ENCODE measurements at places on chromosomes 5 and 9. TPM values are rescaled to one million over a fixed set of nuclear protein-coding genes. Genes with fewer than 3 reads are reported as not detected.

DNA sequence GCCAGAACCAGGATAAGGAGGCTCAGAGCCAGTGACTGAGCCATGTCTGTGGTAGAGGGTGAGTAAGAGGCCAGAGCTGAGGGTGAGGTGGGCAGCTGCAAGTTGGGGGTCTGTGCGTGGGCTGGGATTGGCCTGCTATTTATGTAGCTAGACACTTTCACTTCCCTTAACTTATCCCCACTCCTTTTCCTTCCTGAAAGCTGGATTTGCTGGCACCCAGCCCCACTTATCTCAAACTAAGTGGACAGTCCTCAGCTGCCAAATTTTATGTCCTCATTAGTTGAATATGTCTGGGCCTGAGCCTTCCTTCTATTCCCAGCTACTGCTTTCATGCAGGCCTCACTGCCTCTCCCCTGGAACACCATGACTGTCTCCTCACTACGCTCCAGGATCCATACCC is at the start of gene CCL21:
Gene CCL21, minus strand, starts transcription at position 114 of the 400 bp plus-strand sequence. Its CDS starts 70 bp downstream, at position 44.
- no peak for DNase-seq

GRCh38 chr5:171207256-171207847 is 101.7 kb upstream of the TLX3 start:
- no peak for DNase-seq

The DAB2IP gene
- 59.9 TPM for total RNA-seq

The RANBP17 gene
- 17.0 TPM for total RNA-seq

The SLC6A19 gene
- not detected for total RNA-seq

All from PC-9 (cell line).